Nucleus accumbens (tissue), 56 donors: ENCODE measurements at places on chromosomes 12 and 14.
A peak's percentile ranks its signal among the peaks of the same experiment; 100 is the strongest.

- DNase-seq: no peak
Measured at GRCh38 chr14:36450550-36450949, 69.5 kb downstream of the NKX2-1 start.

- no peak for DNase-seq
Measured at GRCh38 chr14:57837267-57837666, 28.6 kb downstream of the SLC35F4 start.

- DNase-seq: peak; percentile 39
Measured at GRCh38 chr12:81668475-81668874, 90.7 kb downstream of the PPFIA2 start.

DNA sequence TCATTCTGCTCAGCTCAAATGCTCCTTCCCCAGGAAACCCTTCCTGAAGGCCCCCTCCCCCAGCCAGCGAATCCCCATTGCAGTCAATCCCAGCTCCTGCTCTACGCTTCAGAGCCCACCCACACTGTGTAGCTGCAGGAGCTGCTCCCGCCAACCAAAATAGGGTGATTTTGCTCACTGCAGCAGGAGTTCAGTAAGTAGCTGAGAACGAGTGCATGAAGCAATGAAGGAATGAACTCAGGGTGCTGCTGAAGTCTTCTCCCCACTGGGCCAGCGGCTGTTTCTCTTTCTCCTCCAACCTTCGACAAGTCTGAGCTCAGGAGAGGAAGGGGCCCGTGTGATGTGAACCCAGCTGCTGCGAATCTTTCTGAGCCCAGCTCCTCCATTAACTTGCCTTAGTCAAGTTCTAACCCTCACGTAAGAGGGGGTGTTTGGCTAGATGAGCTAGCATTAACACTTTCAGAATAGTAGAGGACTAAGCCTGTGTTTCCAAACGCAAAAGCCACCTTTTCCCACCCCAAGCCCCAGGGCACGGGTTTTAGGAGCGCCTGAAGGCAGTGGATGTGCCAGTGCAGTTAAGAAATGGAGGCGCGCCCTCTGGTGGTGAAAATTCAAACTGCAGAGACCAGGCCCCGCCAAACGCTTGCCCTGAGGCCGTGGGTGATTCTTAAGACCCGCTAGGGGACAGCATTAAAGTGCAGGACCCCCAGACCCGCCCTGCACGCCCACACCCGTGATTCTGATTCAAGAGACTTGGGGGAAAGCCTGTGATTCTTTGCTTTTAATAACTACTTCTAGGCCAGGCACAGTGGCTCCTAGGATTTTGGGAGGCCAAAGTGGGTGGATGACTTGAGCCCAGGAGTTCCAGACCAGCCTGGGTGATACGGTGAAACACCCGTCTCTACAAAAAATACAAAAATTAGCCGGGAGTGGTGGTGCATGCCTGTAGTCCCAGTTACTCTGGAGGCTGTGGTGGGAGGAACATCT is 11.9 kb upstream of the SERPINA4 start:
- peak; percentile 23 for DNase-seq
